Uterus (tissue), 4 donors: ENCODE measurements at places on chromosomes 4 and X. TPM values are rescaled to one million over a fixed set of nuclear protein-coding genes. Genes with fewer than 3 reads are reported as not detected.

- no peaks in the 10 kb centered on the region for H3K36me3 ChIP-seq
- H3K4me1 ChIP-seq = no peaks in the 10 kb centered on the region
- no peak overlapping the region for H3K27ac ChIP-seq
- H3K27me3 ChIP-seq = no peaks in the 10 kb centered on the region
These were observed 13.1 kb upstream of the BANK1 start for GRCh38 chr4:101777431-101777830.

GRCh38 chr4:56737666-56738065, 56.6 kb upstream of the HOPX start:
- DNase-seq = no peak
- H3K27me3 ChIP-seq = no peaks in the 10 kb centered on the region
- H3K27ac ChIP-seq = no peak overlapping the region

- H3K27ac ChIP-seq = no peak overlapping the region
- no peaks in the 10 kb centered on the region for H3K4me1 ChIP-seq
- H3K36me3 ChIP-seq = no peaks in the 10 kb centered on the region
- no peak overlapping the region for H3K4me3 ChIP-seq
- no peaks in the 10 kb centered on the region for H3K27me3 ChIP-seq
These were observed 314.2 kb upstream of the IGFBP7 start for GRCh38 chr4:57424232-57424897.

The H2BW2 gene
- not detected for total RNA-seq

DNA sequence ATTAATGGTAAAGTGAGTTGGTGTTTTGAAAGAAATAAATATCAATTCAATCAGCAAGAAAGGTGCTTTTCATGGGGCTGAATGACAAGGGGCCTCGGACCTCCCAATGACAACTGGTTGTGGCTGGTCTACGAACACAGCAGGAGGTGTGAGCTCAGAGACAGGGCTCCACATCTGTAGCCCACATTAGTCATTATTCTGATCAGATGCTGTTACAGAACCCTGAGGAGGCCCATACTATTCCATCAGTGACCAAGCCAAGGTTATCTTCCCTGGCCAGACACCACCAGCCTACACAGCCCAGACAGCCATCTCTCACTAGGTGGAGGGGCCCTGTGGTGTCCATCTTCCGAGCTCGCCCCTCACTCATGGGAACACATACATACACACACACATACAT, 168.8 kb downstream of the SH3KBP1 start:
- H3K4me3 ChIP-seq = no peak overlapping the region
- no peaks in the 10 kb centered on the region for H3K27me3 ChIP-seq
- no peaks in the 10 kb centered on the region for H3K36me3 ChIP-seq
- H3K4me1 ChIP-seq = no peaks in the 10 kb centered on the region
- no peak overlapping the region for H3K27ac ChIP-seq

The SLC2A9 gene
- total RNA-seq = 9.3 TPM

- H3K27ac ChIP-seq = no peak overlapping the region
- H3K4me3 ChIP-seq = no peak overlapping the region
- H3K4me1 ChIP-seq = no peaks in the 10 kb centered on the region
- no peaks in the 10 kb centered on the region for H3K27me3 ChIP-seq
- no peak for DNase-seq
- no peaks in the 10 kb centered on the region for H3K36me3 ChIP-seq
These were observed 106.4 kb downstream of the TMEM131L start for GRCh38 chr4:153572609-153573008.

GRCh38 chrX:103338663-103339062, 8.6 kb downstream of the TCEAL7 start:
- H3K4me1 ChIP-seq = no peaks in the 10 kb centered on the region
- H3K27ac ChIP-seq = no peak overlapping the region
- DNase-seq = no peak

DNA sequence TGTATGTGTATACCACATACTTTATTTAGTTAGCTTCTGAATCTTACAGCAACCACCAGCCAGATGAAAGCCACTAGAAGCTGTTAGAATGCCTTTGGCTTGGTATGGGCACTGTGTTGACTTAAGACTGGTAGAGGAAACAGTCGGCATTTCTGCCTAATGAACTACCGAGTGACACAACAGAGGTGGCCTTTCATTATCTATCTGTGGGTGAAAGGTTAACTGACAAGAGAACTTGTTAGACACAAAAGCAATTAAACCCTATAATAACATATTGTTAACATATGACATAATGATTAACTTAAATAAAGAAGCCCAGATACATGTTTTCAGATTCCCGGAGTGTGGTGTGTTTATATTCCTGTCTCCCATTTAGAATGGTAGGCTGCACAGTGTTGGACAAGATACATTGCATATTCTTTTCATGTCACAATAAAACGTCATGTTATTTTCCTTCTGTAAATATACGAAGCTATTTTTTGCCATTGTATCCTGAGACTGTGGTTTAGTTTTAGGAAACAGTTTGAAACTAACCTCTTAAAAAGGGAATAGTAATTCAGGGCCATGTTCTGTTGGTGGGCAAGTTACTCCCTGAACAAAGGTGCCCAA, 181.5 kb downstream of the SLIT2 start:
- peak overlapping the region; percentile 74 for H3K27ac ChIP-seq
- no peak overlapping the region for H3K4me3 ChIP-seq
- H3K27me3 ChIP-seq = no peaks in the 10 kb centered on the region
- DNase-seq = no peak
- H3K4me1 ChIP-seq = no peaks in the 10 kb centered on the region
- H3K36me3 ChIP-seq = no peaks in the 10 kb centered on the region

- H3K4me3 ChIP-seq = no peak overlapping the region
- no peaks in the 10 kb centered on the region for H3K27me3 ChIP-seq
- H3K4me1 ChIP-seq = no peaks in the 10 kb centered on the region
- no peak for DNase-seq
- no peak overlapping the region for H3K27ac ChIP-seq
These were observed 117.3 kb downstream of the DRD5 start for GRCh38 chr4:9898596-9899305.

The GAGE2A gene
- not detected for total RNA-seq

- no peak overlapping the region for H3K27ac ChIP-seq
- no peaks in the 10 kb centered on the region for H3K4me1 ChIP-seq
- DNase-seq = no peak
- no peaks in the 10 kb centered on the region for H3K27me3 ChIP-seq
- H3K36me3 ChIP-seq = no peaks in the 10 kb centered on the region
These were observed 119.7 kb downstream of the CHRNA9 start for GRCh38 chr4:40454816-40455215.

The HMGB3 gene
- not detected for total RNA-seq

DNA sequence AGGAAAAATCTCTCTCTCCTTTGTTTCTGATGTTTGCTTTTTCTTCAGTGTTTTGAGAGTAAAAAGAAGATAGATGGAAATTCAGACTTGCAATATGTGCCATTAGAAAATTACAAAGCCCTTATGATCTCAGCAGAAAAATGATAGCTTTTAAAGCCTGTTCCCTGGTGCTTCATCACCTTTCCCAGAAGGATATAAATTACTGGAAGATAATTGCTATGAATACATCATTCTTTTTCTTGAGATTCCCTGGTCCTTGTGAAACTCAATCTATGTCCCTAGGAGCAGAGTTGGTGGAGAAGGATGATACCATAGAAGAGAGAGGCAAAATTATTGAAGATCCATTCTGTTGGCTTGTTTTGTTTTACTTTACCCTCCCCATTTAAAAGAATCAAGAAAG, 86.5 kb downstream of the GLRA3 start:
- DNase-seq = no peak
- no peak overlapping the region for H3K27ac ChIP-seq
- no peaks in the 10 kb centered on the region for H3K36me3 ChIP-seq
- no peaks in the 10 kb centered on the region for H3K27me3 ChIP-seq
- H3K4me1 ChIP-seq = no peaks in the 10 kb centered on the region

The CYLC1 gene
- total RNA-seq = not detected

DNA sequence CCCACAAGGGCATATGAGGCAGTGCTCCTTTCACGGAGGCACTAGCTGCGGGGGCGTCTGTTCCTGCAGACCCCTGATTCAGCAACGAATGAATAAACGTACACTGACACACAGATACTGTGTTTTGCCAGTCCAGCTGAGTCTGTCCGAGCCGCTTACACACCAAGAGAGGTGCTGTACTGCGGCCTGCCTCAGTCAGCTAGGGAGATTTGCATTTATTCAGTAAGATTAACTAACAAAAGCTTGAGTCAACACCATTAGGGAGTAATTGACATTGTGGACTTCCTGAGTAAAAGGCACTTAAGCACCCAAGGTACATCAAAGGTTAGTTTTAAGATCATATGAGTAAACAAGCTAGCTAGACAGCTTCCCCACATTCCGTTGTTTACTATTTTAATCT, 31.0 kb upstream of the BEX4 start:
- no peaks in the 10 kb centered on the region for H3K36me3 ChIP-seq
- H3K4me1 ChIP-seq = no peaks in the 10 kb centered on the region
- no peak overlapping the region for H3K27ac ChIP-seq

DNA sequence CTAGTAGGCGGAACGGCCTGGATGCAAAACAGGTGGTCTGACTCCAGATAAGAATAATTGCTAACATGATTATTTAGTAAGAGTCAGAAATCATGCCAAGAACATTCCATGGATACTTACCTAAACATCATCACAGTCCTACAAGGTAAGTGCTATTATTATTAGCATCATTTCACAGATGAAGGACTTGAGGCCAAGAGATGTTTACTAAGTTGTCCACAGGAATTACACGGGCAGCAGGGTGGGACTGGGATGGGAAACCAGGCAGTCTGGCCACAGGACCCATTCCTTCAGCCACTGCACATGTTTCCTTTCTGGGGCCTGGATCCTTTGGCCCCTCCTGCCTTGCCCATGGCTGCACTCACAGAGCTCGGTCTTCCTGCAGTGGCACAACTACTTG, 48.3 kb downstream of the ANAPC4 start:
- no peaks in the 10 kb centered on the region for H3K36me3 ChIP-seq
- H3K27ac ChIP-seq = peak overlapping the region; percentile 28
- H3K27me3 ChIP-seq = no peaks in the 10 kb centered on the region

The XAGE1A gene
- not detected for total RNA-seq

The TEX11 gene
- total RNA-seq = 0.35 TPM

DNA sequence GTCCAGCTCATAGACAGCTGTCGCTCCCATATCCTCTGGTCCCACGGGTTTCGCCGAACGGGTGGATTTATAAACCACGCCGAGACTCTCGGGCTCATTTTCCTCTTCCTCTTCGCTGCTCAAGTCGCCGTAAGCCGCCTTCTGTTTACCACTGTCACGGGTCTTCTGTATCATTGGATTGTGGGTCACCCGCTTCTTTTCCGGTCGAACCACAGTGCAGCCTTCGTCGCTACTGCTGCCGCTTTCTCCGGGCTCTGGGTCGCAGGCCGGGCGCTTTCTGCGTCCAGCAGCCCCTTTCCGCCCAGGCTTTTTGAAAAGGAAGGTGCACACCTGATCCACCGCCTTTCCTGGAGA, 311 bp downstream of the RNF113A start:
- no peaks in the 10 kb centered on the region for H3K36me3 ChIP-seq
- no peak for DNase-seq
- no peaks in the 10 kb centered on the region for H3K4me1 ChIP-seq
- peak overlapping the region; percentile 63 for H3K4me3 ChIP-seq

DNA sequence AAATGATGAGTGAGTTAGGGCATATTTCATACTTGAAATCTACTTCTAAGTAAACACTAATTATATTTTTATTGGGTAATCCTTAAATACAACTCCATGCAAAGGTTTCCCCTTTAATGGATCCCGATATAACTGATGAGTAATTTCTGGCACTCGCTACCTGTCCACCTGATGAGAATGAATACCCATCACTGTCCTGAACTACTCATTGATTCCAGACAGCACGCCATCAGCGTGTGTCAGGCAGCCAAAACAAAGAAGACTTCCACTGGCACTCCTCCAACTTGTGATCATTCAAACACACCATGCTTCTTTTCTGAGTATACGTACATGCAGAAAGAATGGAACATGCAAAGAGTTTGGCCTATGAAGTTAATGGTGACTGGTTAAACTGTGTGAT, 69.4 kb downstream of the HCCS start:
- DNase-seq = no peak
- no peaks in the 10 kb centered on the region for H3K36me3 ChIP-seq
- H3K27me3 ChIP-seq = no peaks in the 10 kb centered on the region
- H3K27ac ChIP-seq = no peak overlapping the region

- H3K36me3 ChIP-seq = no peaks in the 10 kb centered on the region
- H3K4me1 ChIP-seq = no peaks in the 10 kb centered on the region
- H3K27ac ChIP-seq = no peak overlapping the region
- no peaks in the 10 kb centered on the region for H3K27me3 ChIP-seq
These were observed 24.2 kb upstream of the GDPD2 start for GRCh38 chrX:70398899-70399298.

DNA sequence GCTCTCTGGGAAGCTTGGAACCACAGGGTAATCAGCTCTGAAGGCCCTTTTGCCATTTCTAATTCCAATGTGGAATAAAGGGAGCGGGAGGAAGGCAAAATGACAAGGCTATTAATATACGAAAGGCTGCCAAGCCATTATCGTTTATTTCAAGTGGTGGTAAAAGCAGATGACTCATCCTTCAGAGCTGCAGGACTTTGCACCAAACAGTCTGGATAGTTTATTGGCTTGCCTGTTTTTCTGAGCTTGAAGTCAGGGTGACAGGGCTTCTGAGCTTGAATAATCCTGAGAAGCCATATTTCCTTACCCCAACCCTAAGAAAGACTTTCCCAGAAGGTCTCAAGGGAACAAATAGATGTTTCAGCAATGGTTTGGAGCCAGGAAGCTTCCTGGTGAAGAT, 7.7 kb upstream of the GABRE start:
- H3K27me3 ChIP-seq = no peaks in the 10 kb centered on the region
- no peak for DNase-seq
- no peaks in the 10 kb centered on the region for H3K36me3 ChIP-seq
- no peak overlapping the region for H3K4me3 ChIP-seq
- peak overlapping the region; percentile 39 for H3K27ac ChIP-seq

GRCh38 chrX:80879143-80879542, 69.5 kb upstream of the BRWD3 start:
- H3K36me3 ChIP-seq = no peaks in the 10 kb centered on the region
- no peaks in the 10 kb centered on the region for H3K27me3 ChIP-seq
- H3K4me1 ChIP-seq = no peaks in the 10 kb centered on the region
- H3K27ac ChIP-seq = no peak overlapping the region
- no peak overlapping the region for H3K4me3 ChIP-seq

GRCh38 chr4:66565801-66566200, 895.5 kb upstream of the EPHA5 start:
- no peaks in the 10 kb centered on the region for H3K36me3 ChIP-seq
- no peak overlapping the region for H3K4me3 ChIP-seq
- no peak overlapping the region for H3K27ac ChIP-seq
- no peaks in the 10 kb centered on the region for H3K27me3 ChIP-seq

The FHIP1A gene
- 12.2 TPM for total RNA-seq
